Posterior vena cava (tissue), 2 donors: ENCODE measurements at places on chromosomes 2 and 18.

DNA sequence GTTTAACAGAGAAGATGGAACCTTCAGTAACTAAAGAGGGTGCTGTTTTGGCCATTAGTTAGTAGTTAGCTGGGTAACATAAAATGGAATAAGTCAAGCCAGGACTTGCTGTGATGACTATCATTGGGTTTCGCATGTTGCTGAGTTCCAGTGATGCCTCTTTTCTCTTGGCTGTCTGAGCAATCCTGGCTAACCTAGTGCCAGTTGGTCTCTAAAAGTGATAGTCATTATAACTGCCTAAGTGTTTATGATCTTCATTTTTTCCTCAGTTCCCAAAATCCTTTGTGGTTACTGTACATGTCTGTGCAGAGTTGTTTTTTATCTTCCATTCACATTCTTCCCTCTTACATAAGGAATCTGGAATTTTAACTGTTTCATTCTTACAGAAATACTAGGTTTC, 33.4 kb downstream of the WDR43 start:
- DNase-seq = no peak

DNA sequence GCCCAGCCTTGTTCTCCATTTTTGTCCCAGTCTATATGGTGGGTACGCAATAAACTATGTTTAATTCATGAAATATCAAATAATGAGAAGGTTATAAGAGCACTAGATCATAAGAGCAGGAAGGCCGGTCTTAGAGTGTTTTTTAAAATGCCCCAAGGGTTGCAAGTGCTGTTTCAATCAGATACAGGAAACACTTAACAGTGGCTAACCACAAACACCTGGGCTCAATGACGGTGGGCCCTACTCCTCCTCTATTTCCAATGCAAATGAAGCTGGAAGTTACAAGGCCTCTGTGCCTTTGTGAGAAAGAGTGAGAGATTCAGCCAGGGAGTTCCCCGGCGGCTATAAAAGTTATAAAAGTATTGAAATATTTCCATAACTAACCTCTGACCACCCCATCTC, 18.9 kb upstream of the WDR33 start:
- DNase-seq = no peak

- DNase-seq = no peak
These were observed 195.1 kb downstream of the C1D start for GRCh38 chr2:67867735-67868134.

DNA sequence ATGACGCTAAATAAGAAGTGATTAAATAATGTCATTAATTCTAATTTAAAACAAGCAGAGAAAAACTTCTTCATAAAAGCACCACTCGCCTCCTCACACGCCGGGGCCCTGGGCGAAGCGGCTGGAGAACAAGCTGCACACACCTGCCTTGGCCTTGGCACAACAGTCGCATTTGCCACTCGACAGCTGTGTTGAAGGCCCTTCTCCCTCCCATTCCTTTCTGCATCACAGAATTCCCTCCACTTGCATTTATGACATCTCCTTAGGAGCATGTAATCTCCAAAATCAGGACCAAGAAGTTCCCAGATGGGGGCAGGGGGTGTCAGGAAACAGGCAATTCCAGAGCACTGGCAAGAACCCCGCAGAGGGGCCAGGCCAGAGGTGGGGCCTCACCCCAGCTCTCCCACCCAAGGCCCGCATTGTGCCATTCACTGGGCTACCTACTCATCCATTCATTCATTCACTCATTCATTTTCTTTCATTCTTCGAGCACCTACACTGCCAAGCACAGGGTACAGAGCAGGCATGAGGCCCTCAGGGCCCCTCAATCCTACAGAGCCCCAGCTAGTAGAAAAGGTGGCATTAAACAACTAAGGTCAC, 6.4 kb downstream of the HDAC4 start:
- DNase-seq = peak; percentile 58

- no peak for DNase-seq
These were observed 27.0 kb downstream of the ZNF892 start for GRCh38 chr2:95234286-95234785.

DNA sequence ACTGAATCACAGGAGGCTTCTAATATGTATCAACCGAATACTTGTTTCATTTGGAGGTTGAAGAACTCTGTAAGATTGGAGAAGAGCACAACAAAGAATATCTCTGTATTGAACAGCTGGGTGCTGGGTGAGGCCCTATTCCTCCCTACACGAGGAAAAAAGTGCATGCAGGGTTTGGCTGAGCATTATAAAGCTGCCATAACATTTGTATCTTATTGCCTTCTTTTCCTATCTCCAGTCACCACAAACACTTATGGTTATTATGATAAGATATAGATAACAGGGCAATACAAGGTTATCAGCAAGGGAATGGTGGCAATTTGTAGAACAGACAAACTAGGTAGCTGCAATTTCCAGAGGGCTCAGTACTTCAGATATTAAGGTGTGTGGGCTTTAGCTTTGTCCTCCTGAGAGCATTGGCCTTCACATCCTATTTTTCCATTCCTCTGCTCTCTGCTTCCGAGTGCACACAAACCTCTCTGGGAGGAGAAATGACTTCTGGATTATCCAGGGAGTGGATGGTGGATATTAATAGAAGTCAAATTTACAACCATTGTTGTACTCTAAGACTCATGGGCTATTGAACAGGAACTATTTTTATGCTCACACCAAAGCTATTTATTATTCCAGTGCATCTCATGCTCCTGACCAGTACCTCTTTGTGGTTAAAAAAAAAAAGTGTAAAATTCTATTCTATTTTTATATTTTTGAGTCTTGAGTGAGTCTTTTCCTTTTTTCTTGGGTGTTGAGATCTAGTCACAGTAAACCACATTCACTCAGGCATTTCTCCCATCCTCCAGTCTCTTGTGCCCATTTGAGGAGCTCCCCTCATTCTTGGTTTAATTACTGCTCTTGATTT, 248.4 kb downstream of the ETAA1 start:
- DNase-seq = no peak

DNA sequence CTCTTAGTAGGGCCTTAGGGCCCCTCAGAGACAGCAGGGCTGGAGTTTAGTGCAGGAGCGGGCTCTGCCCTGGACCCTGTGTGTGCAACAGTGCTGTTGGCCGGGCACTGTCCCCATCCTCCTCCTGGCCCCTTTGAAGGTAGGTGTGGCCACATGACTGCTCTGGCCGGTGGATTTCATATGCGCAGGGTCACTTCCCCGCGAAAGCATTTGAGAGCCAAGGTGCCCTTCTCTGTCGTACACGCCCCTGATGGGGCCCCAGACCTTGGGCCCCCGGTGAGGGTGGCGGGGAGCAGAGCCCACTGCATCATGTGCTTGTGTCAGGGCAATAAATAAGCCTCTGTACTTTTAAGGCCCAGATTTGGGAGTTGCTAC, 15.5 kb downstream of the TMEM177 start:
- DNase-seq = no peak

GRCh38 chr2:206481056-206481455, 37.7 kb downstream of the ADAM23 start:
- DNase-seq = no peak

DNA sequence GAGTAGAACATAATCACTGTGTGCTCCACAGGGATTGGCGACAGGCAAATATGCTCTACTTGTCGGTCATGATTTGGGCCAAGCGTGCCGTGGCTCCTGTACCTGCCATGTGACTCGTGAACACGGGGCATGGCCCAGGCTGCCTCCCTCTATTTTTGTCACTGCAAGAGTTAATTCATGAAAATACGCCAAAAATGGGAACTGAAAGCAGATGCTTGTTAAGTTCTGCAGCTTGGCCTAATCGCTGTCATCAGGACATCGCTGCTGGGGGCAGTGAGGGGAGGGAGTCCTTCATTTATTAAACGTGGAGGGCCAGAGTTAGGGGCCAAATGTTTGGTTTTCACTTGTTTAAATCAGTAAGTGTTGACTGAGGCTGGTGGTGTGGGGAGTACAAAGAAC, 177.8 kb downstream of the BCL2 start:
- no peak for DNase-seq

- no peak for DNase-seq
These were observed at the start of gene KIF1A for GRCh38 chr2:240819858-240820606. Gene KIF1A (minus strand): TSS chr2:240820219. CDS start chr2:240797752, 22,467 bp downstream.

GRCh38 chr2:17584689-17585088, 44.2 kb downstream of the VSNL1 start:
- no peak for DNase-seq

DNA sequence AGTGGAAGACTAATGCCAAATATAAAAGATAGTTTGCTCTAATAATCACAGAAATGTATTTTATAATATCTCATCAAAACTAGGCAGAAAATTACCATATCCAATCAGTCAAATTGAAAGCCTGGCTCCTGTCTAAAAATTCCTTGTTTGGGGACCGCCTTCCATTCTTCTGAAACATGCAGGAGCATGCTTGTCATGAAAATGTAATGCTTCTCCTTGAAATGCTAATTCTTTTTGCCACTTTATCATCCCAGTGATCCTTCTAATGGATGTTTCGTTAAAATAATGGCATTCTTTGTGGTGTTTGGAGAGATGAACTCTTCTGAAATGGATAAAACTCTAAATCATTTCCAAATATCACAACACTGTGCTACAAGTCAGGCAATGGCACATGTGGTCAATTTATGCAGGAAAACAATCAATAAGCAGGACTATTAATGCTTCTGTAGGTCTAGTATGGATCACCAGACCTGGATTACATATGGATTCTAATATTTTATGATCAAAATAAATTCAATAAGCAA, 1039.1 kb upstream of the NXPH2 start:
- no peak for DNase-seq

GRCh38 chr2:126858013-126858412, 40.7 kb upstream of the TEX51 start:
- DNase-seq = no peak

GRCh38 chr18:55743736-55744135, 155.7 kb upstream of the TCF4 start:
- DNase-seq = no peak

DNA sequence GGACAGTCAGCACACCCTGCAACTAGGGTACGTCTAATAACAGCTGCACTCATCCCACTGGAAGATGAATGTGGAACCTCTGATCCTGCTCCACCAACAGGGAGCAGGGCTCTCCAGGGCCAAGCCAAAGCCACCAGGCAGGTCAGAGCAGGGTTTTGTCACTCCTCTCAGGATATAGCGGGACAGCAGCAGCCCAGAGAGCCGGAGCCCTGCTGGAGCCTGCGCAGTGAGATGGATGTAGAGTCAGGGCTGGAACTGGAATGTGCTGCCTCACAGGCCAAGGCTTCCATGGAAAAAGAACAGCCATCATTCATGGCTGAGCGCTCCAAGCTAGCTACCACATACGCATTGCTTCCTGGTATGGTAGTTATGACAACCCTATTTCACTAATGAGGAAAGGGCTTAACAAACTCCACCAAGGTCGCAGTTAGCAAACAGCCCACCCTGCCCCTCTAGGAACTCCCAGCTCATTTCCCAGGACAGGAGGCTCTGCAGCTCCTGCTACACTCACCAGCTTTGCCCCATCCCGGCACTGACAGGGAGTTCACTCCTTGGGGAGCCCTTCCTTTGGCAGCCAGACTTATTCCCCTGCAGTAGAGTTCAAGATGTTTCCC, 85.2 kb downstream of the HS1BP3 start:
- DNase-seq = peak; percentile 81

GRCh38 chr18:63752636-63753035, 22.6 kb upstream of the SERPINB7 start:
- DNase-seq = no peak

DNA sequence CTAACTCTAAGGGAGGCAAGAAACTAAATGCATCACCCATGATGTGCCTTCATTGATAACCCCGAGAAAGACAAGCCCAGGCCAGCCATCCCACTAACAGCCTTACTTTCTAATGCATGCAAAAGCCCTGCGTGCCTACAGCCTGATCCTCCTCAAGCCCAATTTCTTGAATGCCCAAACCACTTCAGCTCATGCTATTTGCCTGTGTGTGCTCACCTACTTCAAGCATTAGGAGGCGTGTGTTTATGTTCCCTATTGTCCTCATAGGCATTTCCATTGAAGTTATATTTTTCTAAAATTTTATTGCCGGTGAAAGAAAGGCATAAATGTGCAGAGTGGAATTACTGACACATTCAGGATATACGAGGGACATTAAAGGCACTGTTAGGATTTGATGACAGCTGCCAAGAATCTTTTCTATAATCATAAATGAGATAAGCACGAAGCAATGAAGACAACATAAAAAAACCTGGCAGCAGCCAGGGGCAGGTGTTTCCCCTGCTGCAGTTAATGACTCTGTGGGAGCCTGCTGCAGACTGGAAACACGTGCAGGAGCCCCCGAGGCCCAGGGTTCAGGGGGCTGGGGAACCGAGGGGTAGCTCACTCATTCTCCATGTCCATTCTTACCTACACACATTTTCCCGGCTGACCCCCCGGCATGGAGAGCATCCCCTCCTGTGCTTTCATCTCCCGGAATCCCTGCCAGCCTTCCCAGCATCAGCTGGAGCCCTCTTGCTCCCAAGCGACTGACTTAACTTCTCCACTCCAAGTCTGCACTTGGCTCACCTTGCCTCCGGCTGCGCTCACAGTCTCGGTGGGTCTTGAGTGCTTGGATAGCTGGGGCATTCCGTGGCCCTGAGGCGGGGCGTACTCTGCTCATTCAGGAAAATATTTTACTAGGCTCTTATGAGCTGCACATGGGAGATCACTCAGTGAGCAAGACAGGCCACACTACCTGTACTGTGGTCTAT, 292.3 kb upstream of the SIX2 start:
- DNase-seq = no peak

- no peak for DNase-seq
These were observed 317.5 kb downstream of the TMX3 start for GRCh38 chr18:68397241-68398035.

DNA sequence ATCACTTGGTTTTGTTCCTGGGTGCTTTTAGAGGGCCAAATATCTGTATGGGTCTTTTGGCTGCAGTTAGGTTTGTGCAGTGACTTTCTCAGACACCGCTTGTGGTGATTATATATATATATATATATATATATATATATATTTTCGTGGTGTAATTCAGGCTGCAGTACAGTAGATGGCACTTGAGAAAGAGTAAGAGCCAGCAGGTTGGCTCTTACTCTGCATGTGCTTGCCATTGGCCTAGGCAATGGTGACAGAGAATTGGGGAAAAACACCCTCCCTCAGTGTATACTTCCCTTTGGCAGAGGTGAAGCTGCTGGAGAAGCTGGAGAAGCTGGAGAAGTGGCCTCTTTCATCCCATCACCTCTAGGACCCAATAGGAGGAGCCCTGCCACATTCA, 22.2 kb upstream of the MYL1 start:
- no peak for DNase-seq

- DNase-seq = no peak
These were observed 58.6 kb upstream of the ZCCHC2 start for GRCh38 chr18:62464266-62464665.

DNA sequence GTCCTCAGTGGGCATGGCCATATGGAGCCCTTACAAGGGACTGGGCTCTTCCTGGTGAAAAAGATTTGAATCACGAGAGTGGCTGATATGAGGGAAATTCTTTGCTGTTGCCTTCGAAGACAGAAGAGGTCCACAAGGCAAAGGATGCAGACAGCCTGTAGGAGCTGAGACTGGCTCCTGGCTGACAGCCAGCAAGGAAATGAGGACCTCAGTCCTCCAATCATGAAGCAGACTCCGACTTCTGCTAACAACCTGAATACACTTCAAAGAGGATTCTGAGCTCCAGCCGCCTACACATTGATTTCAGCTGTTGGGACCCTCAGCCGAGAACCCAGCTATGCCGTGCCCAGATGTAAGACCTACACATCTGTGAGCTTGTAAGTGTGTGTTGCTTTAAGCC, 3.0 kb upstream of the ST8SIA5 start:
- DNase-seq = no peak
